CD8-positive, alpha-beta memory T cell (primary cell): ENCODE measurements at places on chromosomes 3 and 15. TPM values are rescaled to one million over a fixed set of nuclear protein-coding genes. Genes with fewer than 3 reads are reported as not detected.

GRCh38 chr15:68271854-68272471 lies 5.6 kb upstream of the FEM1B start:
- no peaks in the 10 kb centered on the region for H3K36me3 ChIP-seq
- DNase-seq = no peak
- H3K4me3 ChIP-seq = no peak overlapping the region

- no peaks in the 10 kb centered on the region for H3K36me3 ChIP-seq
- no peak overlapping the region for H3K27ac ChIP-seq
- no peaks in the 10 kb centered on the region for H3K27me3 ChIP-seq
Observed at GRCh38 chr15:96264801-96265515, 65.5 kb upstream of the NR2F2 start.

MNS1 gene
- 0.74 TPM for total RNA-seq

NR2E3 gene
- not detected for total RNA-seq

SLC28A2 gene
- total RNA-seq = not detected

DNA sequence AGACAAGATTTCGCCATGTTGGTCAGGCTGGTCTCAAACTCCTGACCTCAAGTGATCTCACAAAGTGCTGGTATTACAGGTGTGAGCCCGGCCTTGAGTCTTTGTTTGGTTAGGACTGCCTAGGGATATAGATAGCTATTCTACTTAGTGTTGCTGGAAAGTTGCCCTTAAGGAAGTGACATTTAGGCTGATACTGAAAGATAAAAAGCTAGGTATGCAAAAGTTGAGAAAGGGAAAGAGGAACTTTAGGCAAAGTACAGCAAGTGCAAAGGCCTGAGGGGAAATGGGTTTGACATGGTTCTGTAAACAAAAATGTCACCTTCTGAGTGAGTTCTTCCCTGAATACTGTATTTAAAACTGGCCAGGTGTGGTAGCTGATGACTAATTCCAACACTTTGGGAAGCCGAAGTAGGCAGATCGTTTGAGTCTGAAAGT lies 111.5 kb downstream of the ZNF609 start:
- no peaks in the 10 kb centered on the region for H3K36me3 ChIP-seq
- H3K27me3 ChIP-seq = no peaks in the 10 kb centered on the region

MORC1 gene
- not detected for total RNA-seq

AGTR1 gene
- not detected for total RNA-seq

DNA sequence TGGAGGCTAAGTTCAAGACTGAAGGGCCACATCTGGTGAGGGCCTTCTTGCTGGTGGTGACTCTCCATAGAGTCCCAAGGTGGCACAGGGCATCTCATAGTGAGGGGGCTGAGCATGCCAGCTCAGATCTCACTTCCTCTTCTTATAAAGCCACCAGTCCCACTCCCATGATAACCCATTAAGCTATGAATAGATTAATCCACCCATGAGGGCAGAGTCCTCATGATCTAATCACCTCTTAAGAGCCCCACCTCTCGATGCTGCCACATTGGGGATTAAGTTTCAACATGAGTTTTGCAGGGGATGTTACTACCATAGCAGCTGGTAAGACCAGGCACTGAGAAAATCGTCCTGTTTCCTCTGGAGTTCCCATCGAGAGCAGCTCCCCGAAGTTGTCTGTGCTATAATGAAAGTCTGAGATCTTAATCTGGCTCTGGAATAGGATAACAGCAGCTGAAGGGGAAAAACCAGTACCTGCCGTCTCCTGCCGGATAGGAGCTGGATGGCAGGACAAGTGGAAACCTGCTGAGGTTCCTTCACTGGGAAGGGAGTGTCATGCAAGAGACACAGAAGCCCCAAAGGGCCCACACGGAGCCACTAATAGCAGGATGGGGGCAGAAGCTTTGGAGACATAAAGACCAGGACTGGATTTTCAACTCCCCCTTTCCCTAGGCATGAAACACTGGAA lies 79.5 kb upstream of the EPHB3 start:
- H3K27me3 ChIP-seq = no peaks in the 10 kb centered on the region
- H3K36me3 ChIP-seq = no peaks in the 10 kb centered on the region
- no peaks in the 10 kb centered on the region for H3K4me1 ChIP-seq
- no peak overlapping the region for H3K27ac ChIP-seq

DNA sequence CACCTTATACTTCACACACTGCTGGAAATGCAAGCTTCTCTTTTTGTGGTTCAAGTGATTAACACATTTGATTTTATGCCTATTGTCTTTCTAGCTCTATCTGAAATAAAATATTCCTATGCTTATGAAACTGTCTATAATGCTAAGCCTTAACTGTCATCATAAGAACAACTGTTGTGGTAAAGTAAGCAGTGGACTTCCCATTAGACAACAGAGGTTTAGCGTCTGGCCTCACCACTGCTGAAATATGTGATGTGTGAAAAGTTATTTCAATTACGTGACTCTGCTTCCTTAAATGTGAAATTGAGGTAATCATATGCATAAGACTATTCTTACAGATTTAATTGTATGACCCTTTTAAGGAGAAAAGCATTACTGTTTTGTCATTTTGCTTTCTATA lies 140.2 kb upstream of the LYSMD4 start:
- no peaks in the 10 kb centered on the region for H3K36me3 ChIP-seq
- no peak overlapping the region for H3K27ac ChIP-seq
- H3K4me1 ChIP-seq = no peaks in the 10 kb centered on the region
- H3K27me3 ChIP-seq = no peaks in the 10 kb centered on the region
- no peak for DNase-seq

DNA sequence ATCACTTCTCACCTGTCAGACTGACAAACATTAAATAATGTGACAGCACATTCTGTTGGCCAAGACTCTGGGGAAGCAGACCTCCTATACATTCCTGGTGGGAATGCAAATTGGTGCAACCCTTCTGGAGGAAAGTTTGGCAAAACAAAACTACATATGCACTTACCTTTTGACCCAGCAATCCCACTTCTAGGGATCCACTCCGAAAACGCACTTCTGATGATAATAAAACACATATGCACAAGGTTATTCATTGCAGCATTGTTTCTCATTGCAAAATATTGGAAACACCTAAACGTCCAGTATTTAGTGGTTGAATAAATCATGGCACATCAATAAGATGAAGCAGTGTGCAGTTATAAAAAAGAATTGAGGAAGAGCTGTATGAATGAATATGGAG lies 145.5 kb upstream of the ABHD17C start:
- no peak overlapping the region for H3K27ac ChIP-seq
- H3K4me1 ChIP-seq = no peaks in the 10 kb centered on the region
- no peak overlapping the region for H3K4me3 ChIP-seq
- DNase-seq = no peak

- no peak overlapping the region for H3K4me3 ChIP-seq
- H3K27me3 ChIP-seq = no peaks in the 10 kb centered on the region
- no peak overlapping the region for H3K27ac ChIP-seq
- no peaks in the 10 kb centered on the region for H3K4me1 ChIP-seq
- H3K36me3 ChIP-seq = no peaks in the 10 kb centered on the region
- DNase-seq = no peak
Observed at GRCh38 chr15:34799149-34800101, 4.1 kb upstream of the ACTC1 start.

DNA sequence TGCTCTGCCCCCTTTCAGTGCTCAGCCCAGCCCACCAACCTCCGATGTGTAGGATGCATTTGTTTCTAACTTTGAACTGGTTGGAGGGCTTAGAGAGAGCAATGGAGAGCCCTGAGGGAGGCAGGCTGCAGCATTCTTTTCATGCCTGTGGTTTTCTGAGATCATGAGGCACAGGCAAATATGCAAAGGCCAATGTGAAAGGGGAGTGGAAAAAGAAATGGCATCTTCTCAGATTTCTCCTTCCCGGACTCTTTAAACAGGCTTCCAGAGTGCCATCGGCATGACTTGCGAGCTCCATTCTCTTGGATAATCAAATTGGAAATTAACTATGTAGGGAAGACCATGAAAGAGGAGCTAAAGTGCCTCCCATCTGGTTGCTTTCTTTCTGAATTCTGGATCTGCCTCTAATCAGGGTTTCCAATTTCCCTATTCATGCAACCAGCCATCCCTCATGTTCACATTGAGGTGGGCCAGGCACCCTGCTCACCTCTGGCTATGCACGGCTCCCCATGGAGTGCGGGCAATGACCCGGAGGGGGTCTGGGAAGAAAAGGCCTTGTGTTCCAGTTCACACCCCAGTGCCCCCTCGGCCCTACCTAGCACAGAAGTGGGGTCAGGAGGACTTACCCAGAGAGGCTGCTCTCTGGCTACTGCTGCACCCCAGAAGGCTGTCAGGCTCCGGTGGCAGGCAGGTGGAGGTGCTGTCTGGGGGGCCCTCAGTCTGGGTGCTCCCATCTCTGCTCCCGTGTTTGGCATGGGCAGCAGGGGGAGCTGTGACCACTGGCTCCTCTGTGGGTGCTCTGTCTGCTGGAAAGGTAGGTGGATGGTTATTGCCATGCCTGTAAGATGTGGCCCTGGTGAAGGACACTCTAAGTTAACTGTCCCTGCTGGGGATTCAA lies 16.1 kb downstream of the AMOTL2 start:
- no peak overlapping the region for H3K4me3 ChIP-seq
- DNase-seq = no peak
- H3K27ac ChIP-seq = no peak overlapping the region
- peaks cover under 1% of the 10 kb centered on the region for H3K4me1 ChIP-seq
- no peaks in the 10 kb centered on the region for H3K27me3 ChIP-seq
- H3K36me3 ChIP-seq = no peaks in the 10 kb centered on the region
